Right lobe of liver (tissue), 6 donors: ENCODE measurements at places on chromosomes 2 and 18. TPM values are rescaled to one million over a fixed set of nuclear protein-coding genes. Genes with fewer than 3 reads are reported as not detected.

The TMSB10 gene
- total RNA-seq: 619 TPM

The UGT1A3 gene
- total RNA-seq: 125 TPM

The GEN1 gene
- 6.3 TPM for total RNA-seq

The IL1A gene
- not detected for total RNA-seq

DNA sequence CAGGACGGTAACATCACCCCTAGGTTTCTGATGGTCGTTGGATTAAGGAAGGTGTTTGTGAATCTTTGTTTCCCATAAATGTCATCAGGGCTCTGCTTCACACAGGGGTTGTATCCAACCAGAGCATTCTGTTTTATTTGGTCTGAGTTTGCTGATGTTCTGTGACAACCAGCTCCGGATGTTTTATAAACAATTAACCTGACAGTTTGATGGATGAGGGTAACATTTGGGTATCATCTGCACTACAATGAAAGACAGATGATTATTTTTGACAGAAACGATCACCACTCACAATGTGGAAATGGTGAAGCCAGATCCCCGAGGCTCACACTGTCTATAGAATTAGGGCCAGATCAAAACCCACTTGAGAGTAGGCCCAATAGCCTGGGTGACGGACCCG lies 107.1 kb downstream of the CDC42EP3 start:
- DNase-seq: no peak
- H3K27me3 ChIP-seq: no peaks in the 10 kb centered on the region
- no peaks in the 10 kb centered on the region for H3K36me3 ChIP-seq
- H3K4me1 ChIP-seq: no peaks in the 10 kb centered on the region
- no peak overlapping the region for H3K27ac ChIP-seq
- H3K4me3 ChIP-seq: no peak overlapping the region

DNA sequence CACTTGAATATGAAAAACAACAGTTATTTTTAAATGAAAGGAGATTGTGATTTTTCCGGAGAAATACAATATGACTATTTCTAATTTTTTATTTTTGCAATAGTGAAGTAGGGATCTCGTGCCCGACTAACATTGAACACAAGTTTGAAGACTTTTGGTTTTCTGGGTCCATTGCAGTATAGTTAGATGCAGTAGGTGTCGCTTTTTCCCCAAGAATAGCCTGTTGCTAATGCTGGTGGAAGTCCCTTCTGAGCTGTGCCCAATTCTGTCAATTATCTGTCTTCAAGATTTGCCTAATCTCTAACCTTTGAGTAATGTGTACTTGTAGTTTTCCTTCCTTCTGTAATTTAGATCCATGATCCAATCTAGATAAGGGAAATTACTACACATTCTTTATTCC lies 36.5 kb downstream of the SEMA4F start:
- H3K36me3 ChIP-seq: no peaks in the 10 kb centered on the region
- H3K27ac ChIP-seq: no peak overlapping the region
- H3K4me3 ChIP-seq: no peak overlapping the region
- no peaks in the 10 kb centered on the region for H3K4me1 ChIP-seq

DNA sequence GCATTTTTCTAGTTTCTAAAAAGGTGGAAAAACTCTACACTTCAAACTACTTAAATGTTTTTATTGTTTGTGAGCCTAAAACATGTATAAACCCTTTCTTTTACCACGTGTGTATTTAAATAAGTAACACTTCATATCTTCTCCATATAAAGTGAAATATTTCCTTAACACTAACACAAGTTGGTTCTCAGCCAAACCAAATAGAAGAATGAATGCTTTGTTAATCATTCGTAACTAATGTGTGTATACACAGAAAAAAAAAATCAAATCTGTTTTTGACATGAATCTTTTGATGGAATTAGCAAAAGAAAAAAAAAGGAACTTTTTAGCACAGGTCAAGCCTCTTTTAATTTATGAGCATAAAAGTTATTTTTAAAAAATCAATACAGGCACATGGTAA lies 89.3 kb downstream of the EHBP1 start:
- H3K4me1 ChIP-seq: no peaks in the 10 kb centered on the region
- DNase-seq: no peak
- H3K27ac ChIP-seq: peak overlapping the region; percentile 2
- no peaks in the 10 kb centered on the region for H3K27me3 ChIP-seq
- H3K36me3 ChIP-seq: no peaks in the 10 kb centered on the region

DNA sequence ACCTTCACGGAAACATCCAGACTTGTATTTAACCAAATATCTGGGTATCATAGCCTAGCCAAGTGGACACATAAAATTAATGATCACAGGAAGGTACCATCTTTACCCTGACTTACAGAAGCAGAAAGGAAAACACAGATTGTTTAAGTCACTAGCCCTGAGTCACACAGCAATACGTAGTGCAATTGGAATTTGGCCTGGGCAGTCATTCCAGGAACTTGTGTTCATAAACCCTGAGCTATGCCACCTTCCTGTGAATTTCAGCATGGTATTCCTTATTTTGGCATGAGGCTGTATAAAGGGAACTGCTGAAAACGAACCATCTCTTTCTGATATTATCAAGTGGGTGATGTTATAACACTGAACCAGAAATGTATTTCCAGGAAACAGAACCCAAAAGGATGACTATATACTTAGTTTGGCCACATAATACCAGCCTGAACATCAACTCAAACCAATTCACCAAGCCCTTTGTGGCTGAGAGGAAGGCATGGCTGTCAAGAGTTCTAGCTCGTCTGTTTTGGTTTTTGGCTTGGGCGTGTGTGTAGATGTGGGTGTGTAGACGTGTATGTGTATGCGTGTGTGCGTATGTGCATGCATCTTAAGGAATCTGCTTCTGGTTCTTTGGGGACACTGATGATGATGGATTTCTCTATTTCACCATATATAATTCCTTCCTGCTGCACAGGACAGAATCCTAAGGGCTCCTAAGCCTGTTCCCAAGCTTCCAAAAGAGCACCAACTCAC lies 533.4 kb upstream of the ID2 start:
- H3K4me1 ChIP-seq: no peaks in the 10 kb centered on the region
- no peak overlapping the region for H3K27ac ChIP-seq
- no peak for DNase-seq
- H3K27me3 ChIP-seq: no peaks in the 10 kb centered on the region
- H3K4me3 ChIP-seq: no peak overlapping the region

The SP100 gene
- total RNA-seq: 52.1 TPM

The CSRNP3 gene
- total RNA-seq: 0.25 TPM

The CFC1 gene
- not detected for total RNA-seq

DNA sequence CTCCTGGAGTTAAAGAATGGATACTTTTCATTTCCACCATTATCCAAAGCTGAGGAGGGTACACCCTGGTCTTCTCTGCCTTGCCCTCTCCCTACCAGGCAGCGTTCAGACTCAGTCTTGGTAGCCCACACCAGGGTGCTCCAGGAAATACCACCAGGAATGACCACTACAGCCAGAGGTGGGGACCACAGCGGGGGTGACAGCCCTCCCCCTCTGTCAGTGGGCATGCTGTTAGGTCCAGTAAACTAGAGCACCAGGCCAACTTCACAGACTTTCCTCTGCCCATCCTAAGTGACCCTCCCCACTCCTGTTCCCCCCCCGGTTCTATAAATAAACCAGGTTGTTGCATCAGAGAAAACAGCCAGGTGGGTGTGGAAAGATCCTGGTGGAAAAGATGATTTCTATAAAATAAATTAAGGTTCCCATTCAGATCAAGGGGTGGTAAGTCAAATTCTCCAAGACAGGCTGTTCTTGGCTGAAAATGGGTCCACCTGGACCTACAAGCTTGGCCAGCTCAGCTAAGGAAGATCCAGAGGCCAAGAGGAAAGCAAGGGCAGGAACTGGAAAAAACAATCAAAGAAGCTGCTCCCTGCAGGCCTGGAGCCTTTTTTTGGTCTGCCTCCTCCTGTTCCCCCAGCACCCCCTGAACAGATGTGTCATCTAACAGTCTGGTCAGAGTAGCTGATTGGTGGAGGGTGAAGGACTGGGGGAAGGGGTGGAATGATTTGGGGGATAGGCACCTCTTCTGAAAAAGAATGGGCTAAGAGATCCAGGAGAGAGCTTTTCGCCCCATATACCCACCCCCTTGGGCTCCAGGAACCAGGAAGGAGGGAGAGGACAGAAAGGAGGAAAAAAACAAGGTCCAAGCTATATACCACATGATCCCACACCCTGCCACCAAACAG lies 2.3 kb downstream of the RAB11FIP5 start:
- peak; percentile 37 for DNase-seq
- H3K27ac ChIP-seq: no peak overlapping the region
- H3K27me3 ChIP-seq: no peaks in the 10 kb centered on the region

DNA sequence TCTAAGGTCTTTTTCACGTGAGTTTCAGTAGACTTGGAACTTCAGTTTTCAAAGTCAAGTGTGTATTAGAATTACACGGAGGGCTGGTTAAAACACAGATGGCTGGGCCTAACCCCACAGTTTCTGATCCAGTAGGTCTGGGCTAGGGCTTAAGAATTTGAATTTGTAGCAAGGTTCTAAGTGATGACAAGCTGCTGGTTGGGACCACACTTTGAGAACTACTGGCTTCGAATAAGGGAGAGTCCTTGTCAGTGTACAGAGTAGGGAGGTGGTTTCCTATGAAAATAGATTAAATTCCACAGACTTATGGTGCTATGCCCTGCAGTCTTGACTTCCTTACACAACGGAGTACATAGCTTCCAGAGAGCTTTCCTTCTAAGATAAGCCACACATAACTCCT lies 4.5 kb downstream of the RHOB start:
- no peaks in the 10 kb centered on the region for H3K4me1 ChIP-seq
- no peak overlapping the region for H3K4me3 ChIP-seq
- H3K36me3 ChIP-seq: no peaks in the 10 kb centered on the region

The LAMA3 gene
- total RNA-seq: 5.0 TPM

- peaks cover 43% of the 10 kb centered on the region for H3K4me1 ChIP-seq
- no peak overlapping the region for H3K4me3 ChIP-seq
- no peaks in the 10 kb centered on the region for H3K36me3 ChIP-seq
- no peaks in the 10 kb centered on the region for H3K27me3 ChIP-seq
- H3K27ac ChIP-seq: peak overlapping the region; percentile 99
Observed at GRCh38 chr18:58402247-58402646, 226.6 kb downstream of the ALPK2 start.

DNA sequence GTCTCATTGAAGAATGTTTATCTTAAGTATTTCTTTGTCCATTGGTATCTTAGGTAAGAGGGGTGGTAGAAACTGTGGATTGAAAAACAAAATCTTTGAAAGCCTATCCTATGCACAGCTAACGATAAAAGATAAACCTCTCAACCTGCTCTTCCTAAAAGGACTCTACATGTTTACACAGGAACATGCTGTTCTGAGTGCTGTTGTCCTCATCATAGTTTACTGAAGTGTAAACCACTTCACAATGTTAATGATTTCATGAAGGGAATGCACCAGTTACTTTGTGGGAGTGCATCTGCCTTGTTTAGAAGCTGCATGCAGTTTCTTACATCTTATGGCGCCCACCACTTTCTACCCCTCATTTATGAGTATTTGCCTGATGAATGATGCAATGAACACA lies 1.2 kb downstream of the ACMSD start:
- H3K27ac ChIP-seq: peak overlapping the region; percentile 96
- H3K4me1 ChIP-seq: peaks cover 52% of the 10 kb centered on the region
- no peaks in the 10 kb centered on the region for H3K27me3 ChIP-seq
- peak overlapping the region; percentile 54 for H3K4me3 ChIP-seq
- no peaks in the 10 kb centered on the region for H3K36me3 ChIP-seq
- no peak for DNase-seq

The EPB41L3 gene
- total RNA-seq: 3.3 TPM

GRCh38 chr2:239930378-239930777 lies 94.8 kb downstream of the NDUFA10 start:
- H3K4me3 ChIP-seq: no peak overlapping the region
- no peak overlapping the region for H3K27ac ChIP-seq
- DNase-seq: no peak

- no peak overlapping the region for H3K4me3 ChIP-seq
- H3K4me1 ChIP-seq: no peaks in the 10 kb centered on the region
- H3K36me3 ChIP-seq: no peaks in the 10 kb centered on the region
- H3K27ac ChIP-seq: no peak overlapping the region
- H3K27me3 ChIP-seq: no peaks in the 10 kb centered on the region
- no peak for DNase-seq
Observed at GRCh38 chr18:31657823-31658669, 26.3 kb downstream of the B4GALT6 start.

GRCh38 chr2:54279385-54279784 lies 23.4 kb upstream of the TSPYL6 start:
- DNase-seq: no peak
- no peaks in the 10 kb centered on the region for H3K4me1 ChIP-seq
- H3K27ac ChIP-seq: no peak overlapping the region
- H3K4me3 ChIP-seq: no peak overlapping the region
- no peaks in the 10 kb centered on the region for H3K27me3 ChIP-seq

- H3K36me3 ChIP-seq: no peaks in the 10 kb centered on the region
- no peak overlapping the region for H3K27ac ChIP-seq
- no peak overlapping the region for H3K4me3 ChIP-seq
- H3K4me1 ChIP-seq: peaks cover 18% of the 10 kb centered on the region
Observed at GRCh38 chr2:147482916-147483669, 361.7 kb upstream of the ACVR2A start.

DNA sequence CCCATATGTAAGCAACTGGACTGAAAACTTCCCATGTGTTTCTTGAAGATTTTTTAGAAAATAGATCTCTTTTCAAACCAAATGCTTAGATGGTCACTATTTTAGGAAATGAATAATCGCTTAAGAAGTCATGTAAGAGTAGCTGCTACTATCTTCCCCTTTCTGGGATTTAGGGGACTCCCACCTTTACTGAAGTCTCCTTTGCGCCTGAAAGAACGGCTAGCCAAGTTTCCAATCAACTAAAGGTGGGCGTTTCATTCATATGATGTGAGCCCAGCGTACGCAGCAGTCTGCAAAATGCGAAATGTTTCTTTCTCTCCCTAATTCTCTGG lies 1.1 kb downstream of the DIPK1C start:
- H3K27ac ChIP-seq: no peak overlapping the region
- no peaks in the 10 kb centered on the region for H3K27me3 ChIP-seq
- H3K4me1 ChIP-seq: peaks cover 11% of the 10 kb centered on the region
- no peak for DNase-seq
- no peaks in the 10 kb centered on the region for H3K36me3 ChIP-seq

DNA sequence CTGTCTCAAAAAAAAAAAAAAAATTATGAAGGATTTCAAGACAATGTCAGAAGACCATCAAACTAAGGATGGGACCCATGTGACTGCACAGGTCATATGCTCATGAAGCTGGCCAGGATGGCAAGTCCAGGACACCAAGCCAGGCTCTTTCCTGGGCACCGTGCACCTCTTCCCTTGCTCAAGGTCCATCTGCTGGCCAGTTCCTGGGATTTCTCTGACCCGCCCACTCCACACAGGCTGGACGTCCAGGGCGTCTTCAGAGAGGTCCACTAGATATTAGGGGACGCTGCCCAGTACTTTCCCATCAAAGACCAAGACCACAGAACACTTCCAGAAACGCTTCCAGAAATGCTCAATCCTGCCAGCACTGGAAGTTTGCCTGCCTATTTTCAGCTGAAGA lies 14.3 kb downstream of the TEX44 start:
- H3K4me3 ChIP-seq: no peak overlapping the region
- peaks cover under 1% of the 10 kb centered on the region for H3K4me1 ChIP-seq
- H3K36me3 ChIP-seq: no peaks in the 10 kb centered on the region
- no peaks in the 10 kb centered on the region for H3K27me3 ChIP-seq

The NEU4 gene
- 74.1 TPM for total RNA-seq

The CCDC102B gene
- 1.3 TPM for total RNA-seq
